HuH-7 (cell line): ENCODE measurements at places on chromosomes 1 and 21.

- DNase-seq: no peak
Observed at GRCh38 chr21:44878053-44878982, 4.8 kb upstream of the PTTG1IP start.

- DNase-seq: no peak
Observed at GRCh38 chr1:238991765-238992495, 394.4 kb upstream of the CHRM3 start.

- DNase-seq: no peak
Observed at GRCh38 chr21:28298251-28298672, 694.4 kb downstream of the LTN1 start.

DNA sequence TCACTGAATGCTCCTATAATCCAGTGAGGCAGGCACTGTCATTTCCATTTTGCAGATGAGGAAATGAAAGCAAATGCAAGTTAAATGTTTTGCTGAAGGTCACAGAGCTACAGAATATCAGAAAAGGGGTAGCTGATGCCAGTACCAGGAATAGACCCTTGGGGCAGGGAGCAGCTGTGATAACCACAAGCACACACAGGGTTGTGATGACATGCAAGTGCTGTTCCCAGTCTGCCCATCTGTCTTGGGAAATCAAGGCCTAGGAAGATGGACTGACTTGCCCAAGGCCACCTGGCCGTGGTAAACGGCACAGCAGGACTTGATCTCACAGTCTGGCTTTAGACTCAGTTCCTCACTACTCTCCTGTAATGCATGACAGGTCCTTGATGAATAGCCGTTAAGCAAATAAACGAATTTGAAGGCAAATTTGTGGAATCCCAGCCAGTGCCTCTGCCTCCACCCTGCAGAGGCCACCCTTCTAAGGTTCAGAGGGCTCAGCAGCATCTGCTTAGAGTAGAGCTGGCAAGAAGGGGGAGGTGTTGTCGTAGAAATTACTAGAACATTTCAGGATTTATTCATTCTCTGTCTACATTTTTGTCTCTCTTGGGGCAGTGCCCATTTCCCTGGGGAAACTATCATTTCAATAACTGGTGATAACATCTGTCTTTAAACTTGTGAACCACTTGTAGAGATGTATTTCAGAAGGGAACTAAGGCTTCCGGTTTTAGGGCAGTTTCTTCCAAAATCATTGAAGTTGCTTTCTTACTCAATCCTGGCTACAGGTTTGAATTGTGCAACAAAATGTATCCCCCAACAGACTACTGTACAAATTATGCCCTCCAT is 53.2 kb upstream of the MRPS6 start:
- DNase-seq: peak; percentile 34

DNA sequence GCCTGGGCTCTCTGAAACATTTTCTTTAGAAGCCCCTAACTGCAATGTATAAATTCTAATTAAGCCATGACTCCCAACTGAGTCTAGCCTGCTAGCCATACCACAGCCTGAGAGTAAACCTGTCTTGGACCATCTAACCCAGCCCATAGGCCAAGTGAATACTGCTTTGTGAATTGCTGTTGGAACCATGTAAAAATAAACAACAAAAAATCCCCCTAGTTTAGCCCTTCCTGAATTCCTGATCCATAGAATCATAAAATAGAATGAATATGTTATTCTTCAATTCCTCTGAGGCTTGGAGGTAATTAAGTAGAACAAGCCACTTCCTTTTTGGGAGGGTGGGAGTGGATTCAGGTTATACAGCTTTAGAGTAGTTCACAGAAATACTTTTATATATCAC is 1496.4 kb downstream of the MRPL39 start:
- DNase-seq: no peak

DNA sequence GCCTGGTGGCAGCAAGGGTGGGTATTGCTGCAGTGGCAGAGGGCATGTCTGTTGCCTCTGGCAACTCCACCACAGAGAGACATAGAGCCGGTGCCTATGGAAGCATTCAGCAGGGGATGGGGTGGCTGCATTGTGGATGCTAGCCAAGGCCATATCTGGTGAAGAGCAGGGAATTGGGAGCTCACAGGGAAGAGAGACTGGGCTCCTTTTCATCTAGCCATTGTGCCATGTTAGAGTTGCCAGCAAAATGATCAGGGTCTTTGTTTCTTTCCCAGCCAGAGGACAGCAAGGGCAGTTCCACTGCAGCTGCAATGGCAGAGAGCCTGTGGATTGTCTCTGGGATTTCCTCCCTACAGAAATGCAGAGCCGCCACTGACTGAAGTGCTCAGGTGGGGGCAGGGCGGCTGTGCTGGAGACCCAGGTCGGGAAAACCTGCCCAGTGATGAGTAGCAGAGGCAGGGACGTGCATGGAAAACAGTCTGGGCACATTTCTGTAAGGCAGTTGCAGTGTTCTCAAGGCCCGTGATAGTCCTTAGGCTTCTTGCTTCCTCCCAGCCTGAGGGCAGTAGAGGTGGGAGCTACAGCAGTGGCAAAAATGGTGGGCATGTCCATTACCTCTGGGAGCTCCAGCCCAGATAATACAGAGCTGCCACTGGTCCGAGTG is 40.2 kb upstream of the CYP4X1 start:
- DNase-seq: no peak

- DNase-seq: no peak
Observed at GRCh38 chr1:69952676-69953075, 252.7 kb downstream of the LRRC40 start.

GRCh38 chr1:26993237-26994019 is at the start of gene TRNP1:
Gene TRNP1, plus strand, starts transcription at chr1:26993692. Its CDS starts 95 bp downstream, at chr1:26993787.
- DNase-seq: peak; percentile 95

DNA sequence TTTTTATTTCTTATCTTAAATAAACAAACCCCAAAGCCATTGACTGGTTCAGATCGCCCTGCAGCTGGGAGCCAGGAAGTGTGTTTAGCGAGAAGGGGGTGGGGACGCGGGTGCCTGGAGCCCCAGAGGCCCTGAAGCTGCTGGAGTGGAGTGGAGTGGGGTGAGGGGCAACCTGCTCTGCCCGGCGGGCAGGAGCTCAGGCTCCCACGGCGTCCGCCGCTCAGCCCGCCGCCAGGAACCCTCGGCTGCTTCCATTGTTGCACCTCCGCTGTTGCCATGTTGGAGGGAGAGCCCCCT is 673 bp downstream of the PIK3C2B start:
- DNase-seq: peak; percentile 81
